ENCODE measurements at places on chromosomes 7 and 10. TPM values are rescaled to one million over a fixed set of nuclear protein-coding genes. Genes with fewer than 3 reads are reported as not detected.

The POR gene
- total RNA-seq = 73.1 TPM

The CREB3L2 gene
- total RNA-seq = 28.6 TPM

The OPN1SW gene
- not detected for total RNA-seq

The PNLIPRP1 gene
- not detected for total RNA-seq

DNA sequence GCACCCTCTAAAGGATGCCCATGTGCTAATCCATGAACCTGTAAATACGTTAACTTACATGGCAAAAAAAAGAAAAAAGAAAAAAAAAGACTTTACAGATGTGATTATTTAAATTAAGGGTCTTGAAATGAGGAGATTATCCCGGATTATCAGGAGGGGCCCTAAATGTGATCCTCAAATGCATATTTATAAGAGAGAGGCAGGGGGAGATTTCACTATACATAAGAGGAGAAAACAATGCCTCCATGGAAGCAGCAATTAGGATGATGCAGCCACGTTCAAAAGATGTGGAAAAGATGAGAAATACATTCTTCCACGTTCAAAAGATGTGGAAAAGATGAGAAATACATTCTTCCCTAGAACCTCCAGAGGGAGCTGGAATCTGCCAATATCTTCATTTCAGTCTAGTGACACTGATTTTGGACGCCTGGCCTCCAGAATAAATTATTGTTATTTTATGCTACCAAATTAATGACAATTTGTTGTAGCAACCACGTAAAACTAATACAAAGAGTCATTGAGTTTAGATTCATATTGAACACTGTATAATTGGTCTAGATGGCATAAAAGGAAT is 328.4 kb upstream of the GNAI1 start:
- H3K36me3 ChIP-seq = no peaks in the 10 kb centered on the region
- H3K27me3 ChIP-seq = no peaks in the 10 kb centered on the region
- H3K4me1 ChIP-seq = no peaks in the 10 kb centered on the region
- no peak overlapping the region for H3K4me3 ChIP-seq
- no peak for DNase-seq
- H3K27ac ChIP-seq = no peak overlapping the region

DNA sequence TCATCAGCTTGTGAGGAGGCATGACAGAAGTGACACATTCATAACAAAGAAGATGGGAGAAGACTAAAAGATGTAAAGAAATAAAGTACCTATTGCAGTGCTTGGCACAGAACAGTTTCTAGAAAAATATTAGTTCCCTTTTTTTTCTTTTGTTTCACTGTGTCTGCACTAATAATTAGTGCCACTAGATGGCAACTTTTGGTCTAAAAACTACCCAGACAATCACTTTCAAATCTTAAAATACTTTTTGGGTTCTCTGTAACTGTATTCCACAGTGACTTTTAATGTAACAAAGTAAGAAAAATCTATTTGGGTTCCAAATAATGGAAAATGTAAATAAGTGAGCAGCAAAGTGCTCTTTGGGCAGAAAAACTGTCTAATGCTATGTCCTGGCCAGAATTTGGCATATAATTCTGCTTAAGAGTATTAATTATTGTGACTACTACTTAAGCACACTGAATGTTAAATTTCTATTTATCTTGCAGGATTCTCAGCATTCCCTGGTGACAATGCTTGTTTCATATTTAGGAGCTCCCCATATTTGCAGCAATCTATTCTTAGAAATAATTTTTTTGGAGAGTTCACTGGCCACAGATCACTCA is 134.8 kb upstream of the KIF5B start:
- no peaks in the 10 kb centered on the region for H3K27me3 ChIP-seq
- H3K4me3 ChIP-seq = no peak overlapping the region
- no peak overlapping the region for H3K27ac ChIP-seq
- DNase-seq = peak; percentile 3
- no peaks in the 10 kb centered on the region for H3K4me1 ChIP-seq

GRCh38 chr10:128206676-128207075 is 80.5 kb upstream of the MKI67 start:
- H3K27ac ChIP-seq = no peak overlapping the region
- no peaks in the 10 kb centered on the region for H3K4me1 ChIP-seq
- no peak overlapping the region for H3K4me3 ChIP-seq
- DNase-seq = no peak

GRCh38 chr10:97888641-97889262 is 39.1 kb downstream of the GOLGA7B start:
- H3K27me3 ChIP-seq = peaks cover 4% of the 10 kb centered on the region
- H3K36me3 ChIP-seq = no peaks in the 10 kb centered on the region
- peak overlapping the region; percentile 5 for H3K27ac ChIP-seq
- H3K4me1 ChIP-seq = peaks cover 12% of the 10 kb centered on the region

- H3K27ac ChIP-seq = peak overlapping the region; percentile 31
- no peak overlapping the region for H3K4me3 ChIP-seq
- peaks cover 15% of the 10 kb centered on the region for H3K36me3 ChIP-seq
- no peaks in the 10 kb centered on the region for H3K27me3 ChIP-seq
- no peaks in the 10 kb centered on the region for H3K4me1 ChIP-seq
- no peak for DNase-seq
These were observed 108.5 kb upstream of the TMEM168 start for GRCh38 chr7:112898432-112899290.

GRCh38 chr7:101558742-101559325 is 70.3 kb downstream of the MYL10 start:
- peaks cover 23% of the 10 kb centered on the region for H3K27me3 ChIP-seq
- H3K4me3 ChIP-seq = no peak overlapping the region
- H3K4me1 ChIP-seq = no peaks in the 10 kb centered on the region
- H3K27ac ChIP-seq = no peak overlapping the region
- peak; percentile 65 for DNase-seq

DNA sequence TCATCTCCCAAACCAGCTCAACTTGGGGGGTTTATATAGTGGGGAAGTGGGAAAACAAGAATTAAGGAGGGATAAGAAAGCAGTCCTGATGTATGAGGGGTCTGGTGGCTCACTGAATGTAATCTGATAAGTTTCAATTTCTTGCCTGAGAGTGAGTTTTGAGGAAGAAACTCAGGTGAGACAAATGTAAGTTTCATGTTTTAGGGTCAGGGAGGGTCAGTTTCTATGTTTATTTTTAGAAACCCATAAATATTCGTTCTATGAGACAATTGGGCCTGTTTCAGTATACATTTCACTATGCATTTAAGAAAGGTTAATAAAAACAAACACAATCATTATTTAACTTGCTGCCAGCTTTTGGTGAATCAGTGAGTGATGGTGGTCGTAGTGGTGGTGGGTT is 128.0 kb upstream of the MBL2 start:
- H3K4me1 ChIP-seq = no peaks in the 10 kb centered on the region
- no peak overlapping the region for H3K27ac ChIP-seq
- no peaks in the 10 kb centered on the region for H3K36me3 ChIP-seq
- no peak overlapping the region for H3K4me3 ChIP-seq
- DNase-seq = no peak

GRCh38 chr10:35520996-35521395 is 84.1 kb upstream of the GJD4 start:
- no peak overlapping the region for H3K4me3 ChIP-seq
- H3K27ac ChIP-seq = no peak overlapping the region
- H3K36me3 ChIP-seq = no peaks in the 10 kb centered on the region
- no peak for DNase-seq
- no peaks in the 10 kb centered on the region for H3K27me3 ChIP-seq

- no peaks in the 10 kb centered on the region for H3K27me3 ChIP-seq
- peak; percentile 66 for DNase-seq
- H3K27ac ChIP-seq = no peak overlapping the region
- no peak overlapping the region for H3K4me3 ChIP-seq
These were observed 66.0 kb downstream of the EBF3 start for GRCh38 chr10:129897871-129898626.

GRCh38 chr10:17206210-17206709 is 4.8 kb upstream of the TRDMT1 start:
- H3K36me3 ChIP-seq = no peaks in the 10 kb centered on the region
- peak overlapping the region; percentile 84 for H3K27ac ChIP-seq
- DNase-seq = peak; percentile 92
- H3K27me3 ChIP-seq = no peaks in the 10 kb centered on the region
- no peak overlapping the region for H3K4me3 ChIP-seq

DNA sequence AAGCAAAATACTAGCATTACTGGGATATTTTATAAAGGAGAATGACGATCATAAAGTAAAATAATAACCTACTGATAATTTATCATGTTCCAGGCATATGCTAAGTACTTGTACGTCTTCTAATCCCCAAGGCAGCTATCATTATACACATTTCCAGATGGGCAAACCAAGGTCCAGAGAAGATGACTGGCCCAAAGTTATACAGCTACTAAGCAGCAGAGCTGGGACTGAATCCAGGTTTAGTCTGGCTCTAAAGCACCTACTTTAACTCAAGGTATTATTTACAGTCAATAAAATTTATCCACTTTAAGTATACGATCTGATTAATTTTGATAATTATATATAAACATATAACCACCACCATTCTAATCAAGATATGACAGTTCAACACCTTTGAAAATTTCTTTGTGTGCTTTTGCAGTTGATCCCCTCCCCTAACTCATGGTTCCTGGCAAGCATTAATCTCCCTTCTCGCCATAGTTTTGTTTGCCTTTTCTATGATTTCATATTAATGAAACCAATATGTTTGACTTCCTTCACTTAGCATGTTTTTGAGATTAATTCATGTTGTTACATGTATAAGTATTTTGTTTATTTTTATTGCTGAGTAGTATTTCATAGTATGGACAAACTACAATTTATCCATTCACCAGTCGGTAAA is 126.7 kb downstream of the CPEB3 start:
- no peak overlapping the region for H3K27ac ChIP-seq
- no peaks in the 10 kb centered on the region for H3K36me3 ChIP-seq
- no peaks in the 10 kb centered on the region for H3K27me3 ChIP-seq
- H3K4me3 ChIP-seq = no peak overlapping the region

DNA sequence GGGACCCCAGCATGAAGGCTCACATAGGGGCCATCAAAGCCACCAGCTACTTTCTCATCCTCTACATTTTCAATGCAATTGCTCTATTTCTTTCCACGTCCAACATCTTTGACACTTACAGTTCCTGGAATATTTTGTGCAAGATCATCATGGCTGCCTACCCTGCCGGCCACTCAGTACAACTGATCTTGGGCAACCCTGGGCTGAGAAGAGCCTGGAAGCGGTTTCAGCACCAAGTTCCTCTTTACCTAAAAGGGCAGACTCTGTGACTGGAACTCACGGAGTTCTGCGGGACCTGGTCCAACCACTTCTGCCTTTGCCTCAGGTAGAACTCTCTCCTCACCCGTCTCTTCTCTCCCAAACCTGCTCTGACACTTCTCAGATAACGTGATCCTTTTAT is 945 bp downstream of the TAS2R40 start:
- no peak overlapping the region for H3K27ac ChIP-seq
- H3K36me3 ChIP-seq = no peaks in the 10 kb centered on the region
- no peak overlapping the region for H3K4me3 ChIP-seq
- H3K27me3 ChIP-seq = peaks cover 28% of the 10 kb centered on the region
- no peaks in the 10 kb centered on the region for H3K4me1 ChIP-seq

DNA sequence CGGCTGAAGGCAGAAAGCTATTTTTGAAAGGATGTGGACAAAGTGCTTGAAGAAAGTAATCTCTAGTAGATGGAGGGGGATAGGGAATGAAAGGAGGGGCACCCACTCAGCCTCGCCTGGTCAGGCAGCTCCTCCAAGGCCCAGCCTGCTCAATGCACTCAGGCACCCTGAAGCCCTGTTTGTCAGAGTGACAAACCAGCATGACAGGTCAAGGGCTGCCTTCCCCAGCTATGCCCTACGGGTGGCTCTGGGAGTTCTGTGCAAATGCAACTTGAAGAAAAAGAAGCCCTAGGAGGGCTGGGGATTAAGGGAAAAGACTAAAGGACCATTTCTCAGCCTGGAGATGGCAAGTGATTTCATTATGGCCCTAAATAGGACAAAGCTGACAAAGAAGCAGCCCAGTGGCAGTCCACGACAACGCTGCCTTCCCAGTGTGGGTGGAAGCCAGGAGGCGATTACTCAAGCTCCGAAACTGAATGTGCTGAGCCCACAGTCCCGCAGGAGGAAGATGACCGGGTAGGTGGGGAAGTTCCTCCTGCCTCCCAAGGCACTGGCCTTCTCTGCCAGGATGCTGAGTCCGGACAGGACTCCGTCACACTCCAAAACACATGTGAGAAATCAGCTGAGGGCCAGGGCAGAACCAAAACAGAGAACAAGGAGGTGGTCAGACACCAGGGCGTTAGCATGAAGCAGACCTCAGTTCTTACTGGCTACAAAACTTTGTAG is 16.3 kb downstream of the LIPA start:
- H3K27ac ChIP-seq = no peak overlapping the region
- DNase-seq = peak; percentile 54
- no peaks in the 10 kb centered on the region for H3K4me1 ChIP-seq
- peaks cover 3% of the 10 kb centered on the region for H3K36me3 ChIP-seq
- no peaks in the 10 kb centered on the region for H3K27me3 ChIP-seq

DNA sequence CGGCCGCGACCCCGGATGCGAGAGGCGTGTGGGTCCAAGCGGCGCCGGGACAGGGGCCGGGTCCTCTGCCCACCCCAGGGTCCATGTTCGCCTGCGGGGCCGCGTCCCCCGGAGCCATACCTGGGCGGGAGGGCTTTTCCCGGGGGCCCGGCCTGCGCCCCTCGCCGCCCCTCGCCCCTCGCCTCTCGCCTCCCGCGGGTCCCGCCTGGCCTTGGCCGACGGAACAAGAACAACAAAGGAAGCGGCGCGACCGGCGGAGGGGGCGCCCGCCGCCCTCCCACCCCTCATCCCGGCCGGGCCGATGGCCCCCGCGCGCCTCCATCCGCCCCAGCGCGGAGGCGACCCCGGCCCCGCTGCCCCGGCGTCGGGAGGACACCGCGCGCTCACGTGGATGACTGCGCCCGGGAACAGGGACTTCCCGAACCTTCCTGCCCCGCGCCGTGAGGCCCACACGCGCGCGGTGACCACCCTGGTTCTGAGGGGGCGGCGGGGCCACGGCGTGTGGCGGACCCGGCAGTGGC is 348.2 kb downstream of the DNAJB6 start:
- H3K27ac ChIP-seq = no peak overlapping the region
- peaks cover 55% of the 10 kb centered on the region for H3K27me3 ChIP-seq
- H3K4me3 ChIP-seq = no peak overlapping the region
- DNase-seq = no peak

DNA sequence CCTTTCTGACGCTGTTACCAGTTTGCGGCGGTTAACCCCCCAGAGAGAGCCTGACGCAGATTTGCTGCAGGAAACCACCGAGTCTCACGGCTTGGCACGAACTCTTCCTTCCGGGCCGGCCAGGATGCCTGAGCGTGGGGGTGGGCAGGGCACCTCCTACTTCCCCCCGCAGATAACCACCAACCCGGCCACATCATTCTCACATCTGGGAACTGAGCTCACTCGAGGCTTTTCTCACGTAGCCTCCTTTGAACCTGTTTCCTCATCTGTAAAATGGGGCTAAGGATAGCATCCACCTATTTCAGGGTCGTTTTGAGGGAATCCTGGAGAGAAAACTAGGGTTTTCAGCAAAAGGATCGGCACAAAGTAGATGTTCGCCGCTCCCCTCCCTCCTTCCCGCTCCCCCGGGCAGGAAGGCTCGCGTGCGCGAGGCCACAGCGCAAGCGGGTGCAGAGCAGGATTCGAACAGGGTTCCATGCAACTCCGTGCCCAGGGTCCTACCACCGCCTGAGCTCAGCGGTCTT is 23.6 kb downstream of the DDIT4 start:
- peak overlapping the region; percentile 85 for H3K27ac ChIP-seq
- H3K4me1 ChIP-seq = peaks cover 11% of the 10 kb centered on the region
- no peaks in the 10 kb centered on the region for H3K36me3 ChIP-seq
- H3K4me3 ChIP-seq = peak overlapping the region; percentile 64
- DNase-seq = peak; percentile 96
- no peaks in the 10 kb centered on the region for H3K27me3 ChIP-seq

Measured in osteoblast (primary cell).